ENCODE measurements at places on chromosomes 4 and X. TPM values are rescaled to one million over a fixed set of nuclear protein-coding genes. Genes with fewer than 3 reads are reported as not detected.

Gene BST1
- total RNA-seq = 0.88 TPM

Gene EPGN
- total RNA-seq = not detected

Gene KCND1
- 0.10 TPM for total RNA-seq

Gene OPRPN
- not detected for total RNA-seq

Gene STK32B
- 0.52 TPM for total RNA-seq

Gene MAGEA6
- not detected for total RNA-seq

Gene PNMA6F
- not detected for total RNA-seq

Gene TMPRSS11A
- total RNA-seq = not detected

Gene UNC5C
- 0.35 TPM for total RNA-seq

Gene MAGEE2
- not detected for total RNA-seq

Gene MID2
- 5.4 TPM for total RNA-seq

Gene MAB21L2
- 0.16 TPM for total RNA-seq

Gene SOD3
- 6.6 TPM for total RNA-seq

Gene TRIM75
- total RNA-seq = not detected

Gene PWWP3B
- total RNA-seq = 37.8 TPM

Data from myocyte (in vitro differentiated cells).